Effector CD4-positive, alpha-beta T cell (primary cell): ENCODE measurements at places on chromosomes 13 and 19.

DNA sequence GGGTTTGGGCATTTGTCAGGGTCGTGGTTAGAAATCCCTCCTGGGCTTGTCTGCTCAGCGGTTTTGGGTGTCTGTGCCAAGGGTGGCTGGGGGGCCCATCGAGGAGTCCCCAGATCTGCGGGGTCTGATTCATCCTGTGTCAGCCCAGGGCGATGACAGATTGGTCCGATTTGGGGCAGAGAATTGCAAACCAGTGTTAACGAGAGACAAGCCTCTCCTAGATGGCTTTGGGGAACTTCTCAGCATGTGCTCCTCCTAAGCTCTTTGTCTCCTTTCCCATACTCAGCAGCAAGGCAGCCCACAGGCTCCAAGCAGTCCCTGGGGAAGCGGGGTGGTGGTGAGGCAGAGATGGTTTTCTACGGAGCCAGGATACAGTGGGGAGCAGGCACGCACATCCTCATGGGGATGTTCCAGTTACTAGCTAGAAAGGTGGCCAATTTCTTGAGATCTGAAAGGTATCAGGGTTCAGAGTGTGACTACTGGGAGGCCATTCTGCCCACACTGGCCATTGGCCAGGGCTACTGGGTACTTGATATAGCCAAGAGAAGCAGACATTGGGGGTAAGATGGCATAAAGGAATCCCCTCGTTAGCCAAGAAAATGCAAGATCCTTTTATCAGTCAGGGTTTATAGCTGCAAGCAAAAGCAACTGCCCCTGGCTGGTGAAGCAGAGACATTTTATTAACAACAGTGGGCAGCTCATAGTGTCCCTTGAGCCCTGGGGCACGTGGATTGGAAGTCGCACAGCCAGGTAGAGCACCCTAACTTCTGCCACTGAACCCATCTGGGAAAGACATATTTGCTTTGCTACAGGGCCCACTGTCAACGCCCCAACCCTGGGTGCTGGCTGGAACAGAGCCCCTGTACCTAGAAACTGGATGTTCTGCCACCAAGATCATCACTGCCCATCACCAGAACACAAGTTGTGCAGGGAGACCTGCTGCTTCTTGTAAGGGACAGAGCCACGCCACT is 63.6 kb downstream of the RGCC start:
- no peak for DNase-seq

DNA sequence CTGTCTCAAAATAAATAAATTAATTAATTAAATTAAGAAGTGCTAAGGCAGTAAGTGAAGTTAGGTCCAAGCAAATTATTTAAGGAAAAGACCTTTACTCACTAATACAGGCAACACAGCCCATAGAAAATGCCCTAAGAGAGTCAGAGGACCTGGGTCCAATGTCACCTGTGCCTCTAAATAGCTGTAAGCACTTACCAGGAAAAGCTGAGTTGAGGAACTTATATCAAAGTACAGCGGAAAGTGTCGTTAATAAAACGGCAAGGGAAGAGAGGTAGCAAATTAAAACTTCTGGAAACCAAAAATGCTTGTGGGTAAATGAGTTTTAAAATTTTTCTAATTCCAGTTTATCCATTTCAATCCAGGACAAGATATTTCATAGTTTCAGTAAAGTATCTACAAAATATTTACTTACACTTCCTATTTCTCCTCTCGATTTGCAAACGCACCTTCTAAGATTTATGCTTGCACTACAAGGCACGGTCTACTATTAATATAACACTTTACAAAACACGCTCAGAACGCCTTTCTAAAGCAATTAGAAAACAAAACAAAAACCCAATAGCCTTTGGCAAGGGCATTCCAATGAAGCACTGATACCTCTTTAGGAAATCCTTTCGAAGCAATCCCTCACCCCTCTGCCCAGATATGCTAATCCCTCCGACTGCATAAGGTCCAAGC is 963 bp downstream of the VPS36 start:
- DNase-seq, result no peak

DNA sequence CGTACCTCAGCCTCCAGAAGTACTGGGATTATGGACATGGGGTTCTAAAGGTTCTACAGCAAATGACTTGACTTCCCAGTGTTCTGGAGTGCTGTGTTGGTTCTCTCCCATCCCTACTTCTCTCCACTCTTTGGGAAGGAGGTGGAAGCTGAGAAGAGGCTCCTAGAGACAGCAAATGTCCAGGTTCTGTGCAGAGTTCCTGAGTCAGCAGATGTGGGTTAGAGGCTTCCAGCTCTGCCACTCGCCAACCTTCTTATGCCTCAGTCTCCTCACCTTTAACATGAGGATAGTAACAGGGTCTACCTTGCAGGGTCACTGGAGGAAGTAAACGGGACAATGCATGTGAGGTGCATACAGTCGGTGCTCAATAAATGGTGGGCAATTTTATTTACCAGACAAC is 80.5 kb upstream of the VSTM2B start:
- DNase-seq, result no peak

- DNase-seq, result no peak
These were observed 9.5 kb upstream of the AMER2 start for GRCh38 chr13:25181597-25181996.

DNA sequence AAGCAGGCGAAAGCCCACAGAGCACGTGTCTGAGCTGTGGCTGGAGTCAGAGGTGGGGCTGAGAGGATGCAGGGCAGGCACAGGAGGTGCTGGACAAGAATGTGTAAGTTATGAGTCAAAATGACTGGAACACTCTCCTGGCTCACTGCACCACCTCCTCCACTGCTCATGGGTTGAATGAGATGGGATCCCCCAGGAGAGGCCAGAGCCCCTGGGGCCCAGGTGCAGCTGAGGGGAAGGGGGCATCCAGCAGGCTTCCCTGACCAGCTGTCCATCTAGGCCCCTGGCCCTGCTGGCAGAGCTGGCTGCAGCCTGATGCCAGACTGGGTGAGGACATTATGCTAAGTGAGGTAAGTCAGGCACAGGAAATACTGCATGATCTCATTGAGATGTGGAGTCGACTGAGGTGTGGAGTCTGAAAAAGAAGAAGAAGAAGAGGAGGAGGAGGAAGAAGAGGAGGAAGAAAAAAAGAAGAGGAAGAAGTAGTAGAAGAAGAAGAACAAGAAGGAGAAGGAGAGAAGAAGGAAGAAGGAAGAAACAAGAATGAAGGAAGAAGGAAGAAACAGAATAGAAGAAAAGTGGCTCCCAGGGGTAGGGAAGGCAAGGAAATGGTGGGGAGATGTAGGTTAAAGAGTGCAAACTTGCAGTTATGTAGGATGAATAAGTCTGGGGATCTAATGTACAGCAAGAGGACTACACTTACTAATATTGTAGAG is 747.4 kb downstream of the UQCRFS1 start:
- no peak for DNase-seq

GRCh38 chr13:90201202-90201601 is 1146.3 kb upstream of the MIR17HG start:
- no peak for DNase-seq

- DNase-seq, result no peak
These were observed 588.1 kb downstream of the GPC6 start for GRCh38 chr13:93814658-93815057.

DNA sequence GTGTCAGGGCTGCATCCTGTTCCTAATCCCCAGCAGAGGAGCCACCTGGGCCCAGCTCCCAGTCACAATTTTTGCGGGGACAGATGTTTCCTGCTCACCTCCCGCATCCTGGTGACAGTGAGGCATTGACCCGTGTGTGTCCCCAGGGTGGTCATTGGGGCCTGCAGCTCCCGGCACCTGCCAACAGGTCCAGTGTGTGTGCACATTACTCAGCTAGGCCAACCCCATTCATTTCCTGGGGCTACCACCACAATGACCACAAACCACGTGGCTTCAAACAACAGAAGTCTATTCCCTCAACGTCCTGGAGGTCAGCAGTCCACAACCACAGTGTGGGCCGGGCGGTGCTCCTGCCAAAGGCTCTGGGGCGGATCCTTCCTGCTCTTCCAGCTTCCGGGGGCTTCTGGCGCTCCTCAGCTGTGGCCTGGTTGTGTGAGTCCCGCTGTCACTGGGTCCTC is 11.9 kb upstream of the F2RL3 start:
- DNase-seq, result no peak

DNA sequence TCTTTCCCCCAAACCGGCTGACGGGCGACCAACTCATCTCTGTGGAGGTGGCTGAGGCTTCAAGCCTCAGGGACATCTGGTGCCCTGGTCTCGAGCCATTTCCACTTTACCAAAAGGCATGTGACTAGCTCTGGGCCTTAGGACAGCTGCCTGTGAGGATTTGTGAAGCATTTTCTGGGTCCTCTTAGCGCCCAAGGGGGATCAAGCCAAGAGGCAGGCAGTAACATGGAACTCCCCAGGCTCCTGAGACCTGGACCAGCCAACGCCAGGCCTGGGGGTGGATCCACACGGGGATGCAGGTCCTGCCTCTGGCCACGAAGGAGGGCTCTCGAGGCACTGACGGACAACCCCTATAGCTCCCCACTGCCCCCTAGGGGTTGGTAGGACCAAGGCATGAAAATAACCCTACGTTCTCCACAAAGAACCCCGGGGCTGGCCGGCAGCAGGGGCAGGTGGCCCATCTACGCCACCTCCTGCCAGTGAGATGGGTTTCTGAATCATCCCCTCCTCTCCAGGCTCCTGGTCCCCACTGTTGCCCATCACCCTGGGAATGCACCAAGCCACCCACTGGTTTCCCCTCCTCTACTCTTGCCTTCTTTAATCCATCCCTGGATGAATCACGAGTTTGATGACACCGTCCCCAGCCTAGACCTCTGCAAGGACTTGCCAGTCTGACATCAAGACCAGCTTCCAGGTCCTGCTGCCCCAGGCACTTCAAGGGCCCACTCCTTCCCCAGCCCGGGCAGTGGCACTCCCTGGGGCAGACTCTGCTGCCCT is 7.0 kb upstream of the MYDGF start:
- no peak for DNase-seq

DNA sequence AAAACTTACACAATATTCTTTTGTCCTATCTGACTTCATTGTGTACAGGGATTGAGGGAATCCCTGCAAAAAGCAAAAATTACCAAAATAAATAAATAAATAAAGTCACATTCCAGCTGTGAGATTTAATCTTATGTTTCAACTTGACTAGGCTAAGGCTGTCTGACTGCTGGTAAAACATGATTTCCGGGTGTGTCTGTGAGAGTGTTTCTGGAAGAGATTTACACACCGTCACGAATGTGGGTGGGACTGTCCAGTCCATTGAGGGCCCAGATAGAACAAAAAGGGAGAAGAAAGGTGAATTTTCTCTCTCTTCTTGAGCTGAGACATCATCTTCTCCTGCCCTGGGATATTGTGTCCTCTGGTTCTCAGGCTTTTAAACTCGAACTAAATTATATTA is 166.1 kb downstream of the LIG4 start:
- DNase-seq, result no peak

DNA sequence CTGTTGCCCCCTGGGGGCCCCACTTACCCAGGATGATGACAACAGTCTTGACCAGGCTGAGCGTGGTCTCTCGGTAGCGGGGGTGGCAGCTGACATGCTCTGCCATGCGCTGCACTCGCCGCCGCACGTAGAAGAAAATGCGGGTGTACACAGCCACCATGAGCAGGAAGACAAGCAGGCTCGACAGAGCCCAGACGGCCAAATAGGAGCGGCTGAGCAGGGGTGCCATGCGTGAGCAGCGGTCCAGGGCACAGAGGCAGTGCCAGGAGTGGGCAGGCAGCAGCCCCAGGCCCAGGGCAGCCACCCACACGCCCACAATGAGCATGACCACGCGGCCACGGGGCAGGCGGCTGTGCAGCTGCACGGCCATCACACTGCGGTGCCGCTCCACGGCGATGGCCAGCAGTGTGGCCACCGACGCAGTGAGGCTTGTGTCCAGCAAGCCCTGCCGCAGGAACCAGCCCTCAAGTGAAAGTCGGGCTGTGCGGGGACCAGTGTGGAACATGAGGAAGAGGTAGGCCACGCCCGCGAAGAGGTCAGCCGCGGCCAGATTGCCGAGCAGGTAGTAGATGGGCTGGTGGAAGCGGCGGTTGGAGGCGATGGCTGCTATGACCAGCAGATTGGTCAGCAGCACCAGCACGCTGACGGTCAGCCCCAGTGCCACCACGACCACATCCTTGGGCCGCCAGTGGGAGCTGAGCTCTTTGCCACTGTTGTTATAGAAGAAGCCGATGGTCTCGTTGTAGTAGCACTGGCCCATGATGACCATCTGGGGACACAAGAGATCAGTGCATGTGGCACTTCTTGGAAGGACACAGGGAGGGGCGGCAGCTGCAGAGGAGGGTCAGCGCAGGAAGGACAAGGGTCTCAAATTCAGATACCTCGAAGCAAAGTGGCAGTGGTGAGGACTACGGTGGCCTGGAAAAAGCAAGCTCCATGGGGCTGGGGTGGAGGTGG is 1.2 kb downstream of the LPAR2 start:
- DNase-seq, result no peak

- DNase-seq, result no peak
These were observed 420 bp downstream of the ECH1 start for GRCh38 chr19:38831142-38831605.

GRCh38 chr19:9883764-9884163 is 48.6 kb downstream of the PIN1 start:
- DNase-seq, result no peak

DNA sequence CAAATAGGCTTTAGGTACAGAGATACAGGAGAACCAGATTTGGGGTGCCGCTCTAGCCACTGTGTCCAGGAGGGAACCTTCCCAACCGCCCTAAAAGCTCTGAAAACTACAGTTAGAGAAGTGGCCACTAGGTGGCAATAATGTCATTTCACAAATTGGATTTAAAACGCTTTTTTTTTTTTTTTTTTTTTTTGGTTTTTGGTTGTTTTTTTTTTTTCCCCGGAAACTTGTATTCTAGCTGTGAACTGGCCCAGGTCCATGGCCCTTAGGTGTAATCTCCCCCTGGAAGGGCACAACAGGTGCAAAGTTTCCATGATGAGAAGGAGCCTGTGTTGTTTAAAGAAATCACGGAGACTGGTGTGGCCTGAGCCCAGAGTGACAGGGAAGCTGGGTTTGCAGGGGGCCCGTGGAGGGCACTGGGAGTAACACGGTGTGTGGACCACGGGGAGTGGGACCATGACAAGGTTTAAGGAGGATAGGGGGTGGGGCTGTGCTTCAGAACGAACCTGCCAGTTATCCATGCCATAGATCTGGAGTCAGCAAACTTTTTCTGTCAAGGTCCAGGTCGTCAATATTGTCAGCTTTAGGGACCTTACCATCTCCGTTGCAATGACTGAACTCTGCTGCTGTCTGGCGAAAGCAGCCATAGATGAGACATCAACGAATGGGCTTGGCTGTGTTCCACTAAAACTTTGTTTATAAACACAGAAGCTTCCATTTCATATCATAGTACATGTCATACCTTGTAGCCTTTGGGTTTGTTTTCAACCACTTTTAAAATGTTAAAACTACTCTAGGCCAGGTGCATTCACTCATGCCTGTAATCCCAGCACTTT is 10.1 kb downstream of the OR1I1 start:
- peak; percentile 42 for DNase-seq

- no peak for DNase-seq
These were observed 2.8 kb downstream of the MIR17HG start for GRCh38 chr13:91349992-91350911.

DNA sequence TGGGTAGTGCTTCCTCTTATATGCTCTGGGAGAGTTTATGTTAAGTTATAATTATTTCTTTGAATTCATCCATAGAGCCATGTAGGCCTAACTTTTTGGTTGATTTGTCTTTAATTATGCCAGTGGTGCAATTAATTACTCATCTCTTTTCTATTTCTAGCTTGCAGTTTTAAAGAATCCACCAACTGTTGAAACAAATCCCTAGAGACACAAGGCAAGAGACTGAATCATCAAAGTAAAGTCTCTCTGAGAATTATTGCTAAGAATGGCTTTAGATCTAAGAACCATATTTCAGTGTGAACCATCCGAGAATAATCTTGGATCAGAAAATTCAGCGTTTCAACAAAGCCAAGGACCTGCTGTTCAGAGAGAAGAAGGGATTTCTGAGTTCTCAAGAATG is 5.9 kb upstream of the ZNF551 start:
- no peak for DNase-seq
